IMR-90 (cell line): ENCODE measurements at places on chromosomes 7 and 10. TPM values are rescaled to one million over a fixed set of nuclear protein-coding genes. Genes with fewer than 3 reads are reported as not detected.

The MSS51 gene
- total RNA-seq, result 1.1 TPM in 2 replicates

The PAX2 gene
- not detected in 2 replicates for total RNA-seq

The CDCA7L gene
- 35.0 and 40.8 TPM in 2 replicates for total RNA-seq

The SPAM1 gene
- total RNA-seq, result not detected in 2 replicates

The COL13A1 gene
- total RNA-seq, result 10.8 and 12.2 TPM in 2 replicates

The STK32C gene
- 5.0 TPM in 2 replicates for total RNA-seq

The ACHE gene
- not detected in 2 replicates for total RNA-seq

The HOXA11 gene
- total RNA-seq, result not detected in 2 replicates

The TMEM196 gene
- not detected in 2 replicates for total RNA-seq

The TMEM130 gene
- 1.1 and 1.4 TPM in 2 replicates for total RNA-seq

The CYP2C9 gene
- not detected in 2 replicates for total RNA-seq

The UNC5B gene
- total RNA-seq, result 1.4 and 1.6 TPM in 2 replicates

The TSC22D4 gene
- total RNA-seq, result 9.3 and 10.0 TPM in 2 replicates

The DNAH11 gene
- total RNA-seq, result under 0.01 TPM in 1 of 2 replicates, not detected in the other

The HTR5A gene
- total RNA-seq, result not detected in 2 replicates

The ADARB2 gene
- total RNA-seq, result not detected in 2 replicates

The TMEM270 gene
- not detected in 2 replicates for total RNA-seq

The TMEM213 gene
- total RNA-seq, result not detected in 2 replicates

The PNLIPRP1 gene
- total RNA-seq, result not detected in 2 replicates

The PTPN20 gene
- not detected in 2 replicates for total RNA-seq

The ETV1 gene
- total RNA-seq, result 17.2 and 21.1 TPM in 2 replicates

The HDAC9 gene
- total RNA-seq, result 24.2 and 24.7 TPM in 2 replicates

The TFPI2 gene
- total RNA-seq, result 48.9 and 53.6 TPM in 2 replicates

The BRI3 gene
- total RNA-seq, result 24.7 and 30.6 TPM in 2 replicates

The CCL24 gene
- total RNA-seq, result not detected in 2 replicates

The PDK4 gene
- total RNA-seq, result under 0.01 TPM in 2 replicates

The CDHR3 gene
- 1.6 and 1.7 TPM in 2 replicates for total RNA-seq

The HKDC1 gene
- under 0.01 TPM in 1 of 2 replicates, not detected in the other for total RNA-seq

The CPXM2 gene
- not detected in 2 replicates for total RNA-seq

The EVX1 gene
- not detected in 2 replicates for total RNA-seq

The WNT8B gene
- not detected in 2 replicates for total RNA-seq

The CPVL gene
- not detected in 2 replicates for total RNA-seq

The STEAP1B gene
- total RNA-seq, result 13.8 and 21.1 TPM in 2 replicates

The HERC4 gene
- 92.8 and 177 TPM in 2 replicates for total RNA-seq

The LAMB1 gene
- 117 TPM in 2 replicates for total RNA-seq

The MRPS16 gene
- total RNA-seq, result 45.3 and 66.1 TPM in 2 replicates
